ENCODE measurements at places on chromosomes 1 and 21.

GRCh38 chr1:164602480-164603093 is 43.6 kb downstream of the PBX1 start:
- DNase-seq: no peak

GRCh38 chr21:41932191-41932575 is 21.6 kb downstream of the C2CD2 start:
- DNase-seq: no peak

GRCh38 chr1:178599087-178599486 is 86.2 kb downstream of the TEX35 start:
- DNase-seq: no peak

- no peak for DNase-seq
These were observed 110.9 kb upstream of the IFFO2 start for GRCh38 chr1:19067182-19067911.

- no peak for DNase-seq
These were observed 82.4 kb upstream of the TLR5 start for GRCh38 chr1:223225481-223225880.

GRCh38 chr1:214367841-214368240 is 86.9 kb downstream of the SMYD2 start:
- DNase-seq: no peak

- DNase-seq: no peak
These were observed 142.8 kb upstream of the HOOK1 start for GRCh38 chr1:59671953-59672305.

GRCh38 chr1:101005183-101005582 is 20.4 kb downstream of the DPH5 start:
- DNase-seq: no peak
